ENCODE measurements at places on chromosomes 6 and 20.

- no peak for DNase-seq
These were observed 438.4 kb upstream of the SPTLC3 start for GRCh38 chr20:12570371-12570770.

DNA sequence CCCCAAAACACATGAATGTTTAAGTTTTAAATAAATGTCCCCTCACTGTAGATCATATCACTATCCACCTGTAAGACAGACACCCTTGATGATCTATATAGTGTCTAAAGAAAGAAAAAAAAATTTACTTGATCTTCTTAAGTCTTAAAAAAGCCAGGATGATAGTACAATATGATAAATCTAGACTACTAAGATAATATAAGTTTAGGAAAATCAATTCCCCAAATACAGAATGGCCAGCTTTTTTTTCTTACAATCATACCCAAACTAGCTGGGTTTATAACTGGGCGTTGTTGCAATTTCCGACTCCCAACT, 14.4 kb downstream of the ZNF217 start:
- no peak for DNase-seq

DNA sequence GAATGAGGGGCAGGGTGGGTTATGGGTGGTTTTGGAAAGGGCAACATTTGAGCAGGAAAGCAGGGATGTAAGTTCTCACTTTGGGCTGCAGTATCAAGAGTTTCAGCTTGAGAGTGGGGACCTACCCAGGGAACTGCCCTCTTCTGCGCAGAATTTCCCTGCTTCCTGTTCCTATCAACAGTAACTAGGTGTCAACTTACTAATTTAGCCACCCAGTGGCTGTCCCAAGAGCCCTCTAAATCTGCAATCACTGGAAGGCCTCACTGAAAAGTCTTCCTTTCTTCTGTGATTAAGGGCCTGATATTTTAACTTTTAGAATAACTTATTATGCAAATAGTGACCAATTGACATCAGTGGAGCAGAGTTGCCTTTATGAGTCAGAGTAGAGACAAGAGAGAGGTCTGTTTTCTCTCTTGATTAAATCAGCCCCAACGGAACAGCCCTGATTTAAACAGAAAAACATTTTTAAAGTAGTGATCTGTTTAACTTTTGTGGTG, 118.2 kb upstream of the RIPOR2 start:
- peak; percentile 59 for DNase-seq

GRCh38 chr6:56793938-56794337, 151.2 kb upstream of the DST start:
- DNase-seq = no peak

Data from AG04450 (cell line).